ENCODE measurements at places on chromosomes 3 and 15. TPM values are rescaled to one million over a fixed set of nuclear protein-coding genes. Genes with fewer than 3 reads are reported as not detected.

GRCh38 chr3:129836381-129837064 lies 57.0 kb downstream of the TMCC1 start:
- no peak for DNase-seq

GRCh38 chr3:18127174-18127858 lies 297.8 kb downstream of the SATB1 start:
- DNase-seq, result no peak

DNA sequence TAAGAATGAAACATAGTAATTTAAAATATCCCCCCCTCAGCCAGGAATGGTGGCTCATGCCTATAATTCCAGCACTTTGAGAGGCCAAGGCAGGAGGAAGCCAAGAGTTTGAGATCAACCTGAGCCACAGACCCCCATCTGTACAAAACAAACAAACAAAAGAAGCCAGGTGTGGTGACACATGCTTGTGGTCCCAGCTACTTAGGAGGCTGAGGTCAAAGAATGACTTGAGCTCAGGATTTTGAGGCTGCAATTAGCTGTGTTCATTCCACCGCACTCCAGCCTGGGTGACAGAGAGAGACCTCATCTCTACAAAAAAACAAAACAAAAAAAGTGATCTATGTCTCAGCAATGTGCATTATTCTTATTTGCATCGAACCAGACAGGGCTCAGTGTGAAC lies 800.8 kb downstream of the MCTP2 start:
- DNase-seq, result no peak

DNA sequence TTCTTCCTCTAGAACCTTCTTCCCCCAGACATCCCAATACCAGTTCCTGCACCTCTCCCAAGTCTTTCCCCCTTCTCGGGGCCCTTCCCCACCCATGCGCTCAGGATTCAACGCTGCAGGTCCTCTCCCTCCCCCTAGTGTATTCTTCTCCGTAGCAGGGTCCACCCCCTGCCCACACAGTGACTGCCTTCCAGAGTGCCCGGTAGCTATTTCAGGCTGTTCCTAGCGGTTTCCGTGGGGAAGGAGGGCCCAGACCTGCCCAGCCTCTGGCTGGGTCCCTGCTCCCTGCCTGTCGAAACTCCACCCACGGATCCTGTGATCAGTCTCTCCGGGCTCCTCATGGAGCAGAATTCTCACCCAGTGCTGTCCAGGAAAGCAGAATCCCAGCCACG lies 45.2 kb upstream of the SEC61A1 start:
- DNase-seq, result no peak

DNA sequence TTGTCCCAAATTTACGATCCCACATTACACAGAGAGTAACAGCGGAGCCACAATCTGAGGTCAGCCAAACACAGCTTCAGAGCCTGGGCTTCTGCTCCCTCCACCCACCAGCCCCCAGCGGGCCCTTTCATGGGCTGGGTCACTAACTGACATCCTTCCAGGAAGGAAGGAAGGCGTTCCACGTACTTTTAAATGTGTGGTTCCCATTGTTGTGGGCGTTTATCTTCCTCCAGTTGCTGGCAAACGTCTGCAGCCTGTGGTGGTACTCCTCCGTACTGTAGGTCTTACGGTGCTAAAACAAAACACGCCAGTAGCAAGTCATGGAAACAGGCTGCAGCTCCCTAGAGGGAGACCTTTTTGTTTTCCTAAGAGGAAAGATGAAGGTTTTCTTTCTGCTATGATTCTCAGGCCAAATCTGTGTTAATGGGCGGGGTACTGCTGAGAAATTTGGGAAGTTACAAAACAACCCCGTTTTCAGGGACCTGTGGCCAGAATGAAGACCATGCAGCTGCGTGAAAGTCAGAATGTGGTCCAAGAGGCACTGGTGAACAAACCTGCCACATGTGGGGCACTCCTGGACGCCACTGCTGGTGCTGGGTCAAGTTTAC lies 7.6 kb downstream of the CTSH start:
- DNase-seq, result no peak

DNA sequence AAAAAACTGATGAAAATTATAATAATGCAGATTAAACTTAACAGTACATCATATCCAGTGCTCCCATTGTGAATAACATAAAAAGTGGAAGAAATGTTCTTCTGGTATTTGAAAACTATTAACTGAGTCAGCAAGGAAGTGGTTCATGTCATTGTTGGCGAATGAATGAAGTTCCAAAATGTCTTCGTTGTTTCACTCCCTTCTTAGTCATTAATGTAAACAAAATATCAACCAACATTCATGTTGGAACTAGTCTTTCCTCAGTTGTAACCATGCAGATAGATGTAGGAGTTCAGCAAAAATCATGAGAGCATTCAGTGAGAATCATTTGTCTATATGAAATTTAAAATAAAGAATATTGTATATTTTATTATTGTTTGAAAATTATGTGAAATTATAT lies 44.1 kb upstream of the ICE2 start:
- no peak for DNase-seq

- DNase-seq, result no peak
These were observed 5.3 kb downstream of the CEP152 start for GRCh38 chr15:48805591-48805990.

GRCh38 chr3:73609315-73609641 lies 15.5 kb downstream of the PDZRN3 start:
- DNase-seq, result no peak

GRCh38 chr3:60202052-60202726 lies 1049.1 kb downstream of the FHIT start:
- DNase-seq, result no peak

- no peak for DNase-seq
These were observed 31.9 kb upstream of the ZBED2 start for GRCh38 chr3:111627092-111627491.

ANKUB1 gene
- not detected for total RNA-seq

MYRIP gene
- 1.8 TPM for total RNA-seq

FBXO40 gene
- total RNA-seq, result not detected

LAMB2 gene
- total RNA-seq, result 16.6 TPM

IL5RA gene
- not detected for total RNA-seq

Data from glutamatergic neuron (in vitro differentiated cells).